ENCODE measurements at places on chromosomes 16 and 17.

- no peak for DNase-seq
These were observed 13.6 kb upstream of the CLEC18A start for GRCh38 chr16:69937465-69937951.

- no peak for DNase-seq
These were observed 5.6 kb upstream of the TBX2 start for GRCh38 chr17:61393904-61394629.

GRCh38 chr17:77842528-77843147, 115.9 kb upstream of the TNRC6C start:
- no peak for DNase-seq

- no peak for DNase-seq
These were observed 60.3 kb upstream of the CORO6 start for GRCh38 chr17:29682987-29683386.

- no peak for DNase-seq
These were observed 358.8 kb upstream of the TNRC6C start for GRCh38 chr17:77599699-77600098.

DNA sequence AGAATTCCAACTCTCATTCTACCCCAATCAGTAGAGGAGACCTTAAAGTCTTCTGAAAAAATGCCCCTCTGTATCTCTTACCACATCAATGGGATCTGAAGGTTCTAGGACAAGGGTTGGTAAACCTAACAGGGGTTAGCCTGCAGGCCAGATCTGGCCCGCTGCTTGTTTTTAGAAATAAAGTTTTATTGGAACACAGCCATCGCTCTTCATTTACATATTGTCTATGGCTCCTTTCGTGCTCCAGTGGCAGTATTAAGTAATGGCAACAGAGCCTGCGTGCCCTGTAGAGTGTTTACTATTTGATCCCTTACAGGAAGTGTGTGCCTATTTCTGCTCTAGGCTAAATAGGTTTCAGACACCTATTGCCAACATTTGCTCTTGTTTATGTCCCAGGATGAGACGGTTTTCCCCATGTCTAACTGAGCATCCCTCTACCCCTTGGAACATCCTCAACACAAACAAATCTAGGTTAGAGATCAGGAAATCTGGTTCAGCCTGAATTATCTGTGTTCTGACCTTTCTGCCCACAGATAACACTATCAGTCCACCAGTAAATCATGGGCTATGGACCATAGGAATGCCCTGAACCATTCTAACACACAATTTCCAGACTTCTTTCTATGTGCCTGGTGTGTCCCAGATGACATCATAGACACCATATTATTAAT, 44.2 kb upstream of the ERCC4 start:
- no peak for DNase-seq

DNA sequence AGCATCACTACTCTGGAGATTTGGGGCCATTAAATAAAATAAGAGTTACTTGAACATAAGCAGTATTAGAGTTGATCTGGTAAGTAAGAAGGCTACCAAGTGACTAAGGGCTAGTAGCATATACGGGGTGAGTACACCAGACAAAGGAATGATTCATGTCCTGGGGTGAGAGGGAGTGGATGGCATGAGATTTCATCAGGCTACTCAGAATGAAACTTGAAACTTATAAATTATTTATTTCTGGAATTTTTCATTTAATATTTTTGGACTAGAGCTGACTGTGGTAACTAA, 2.3 kb downstream of the SLFN5 start:
- DNase-seq: no peak

DNA sequence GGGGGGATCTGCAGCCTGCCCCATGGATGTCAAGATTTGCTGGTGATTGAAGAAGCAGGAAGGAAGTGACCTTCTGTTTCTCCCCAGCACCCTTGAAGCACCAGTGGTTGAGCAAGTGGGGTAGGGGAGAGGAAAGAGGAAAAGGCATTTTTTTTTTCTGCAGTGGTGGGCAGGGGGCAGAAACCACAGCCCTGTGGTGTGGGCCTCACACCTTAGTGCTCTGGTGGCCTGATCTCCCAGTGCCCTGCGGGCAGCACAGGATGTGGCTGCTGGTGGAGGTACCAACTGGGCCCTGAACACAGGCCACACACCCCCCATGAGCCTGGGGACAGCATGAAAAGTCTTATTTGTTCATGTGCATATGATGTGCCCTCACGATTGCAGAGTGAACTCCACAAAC, 7.1 kb downstream of the ITGAD start:
- DNase-seq: no peak

DNA sequence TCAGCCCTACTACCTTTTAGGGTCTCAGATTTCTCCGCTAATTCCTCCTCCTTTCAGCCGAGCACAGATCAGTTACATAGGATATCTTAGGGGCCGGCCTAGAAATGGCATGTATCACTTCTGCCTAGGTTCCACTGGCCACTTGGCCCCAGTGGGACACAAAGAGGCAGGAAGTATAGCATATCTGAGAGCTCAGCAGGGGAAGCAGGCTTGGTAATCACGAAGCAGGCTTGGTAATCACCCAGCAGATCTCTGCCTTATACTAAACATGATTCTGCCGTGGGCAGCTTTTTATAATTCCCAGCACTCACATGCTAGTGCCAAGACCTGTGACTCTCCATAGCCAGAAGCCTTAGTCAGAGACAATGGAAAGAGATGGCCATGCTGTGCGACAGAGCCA, 59.6 kb upstream of the CACNG5 start:
- no peak for DNase-seq

- no peak for DNase-seq
These were observed 212.2 kb upstream of the FOXF1 start for GRCh38 chr16:86297866-86298757.

- no peak for DNase-seq
These were observed 310.4 kb downstream of the XYLT1 start for GRCh38 chr16:17160285-17160853.

DNA sequence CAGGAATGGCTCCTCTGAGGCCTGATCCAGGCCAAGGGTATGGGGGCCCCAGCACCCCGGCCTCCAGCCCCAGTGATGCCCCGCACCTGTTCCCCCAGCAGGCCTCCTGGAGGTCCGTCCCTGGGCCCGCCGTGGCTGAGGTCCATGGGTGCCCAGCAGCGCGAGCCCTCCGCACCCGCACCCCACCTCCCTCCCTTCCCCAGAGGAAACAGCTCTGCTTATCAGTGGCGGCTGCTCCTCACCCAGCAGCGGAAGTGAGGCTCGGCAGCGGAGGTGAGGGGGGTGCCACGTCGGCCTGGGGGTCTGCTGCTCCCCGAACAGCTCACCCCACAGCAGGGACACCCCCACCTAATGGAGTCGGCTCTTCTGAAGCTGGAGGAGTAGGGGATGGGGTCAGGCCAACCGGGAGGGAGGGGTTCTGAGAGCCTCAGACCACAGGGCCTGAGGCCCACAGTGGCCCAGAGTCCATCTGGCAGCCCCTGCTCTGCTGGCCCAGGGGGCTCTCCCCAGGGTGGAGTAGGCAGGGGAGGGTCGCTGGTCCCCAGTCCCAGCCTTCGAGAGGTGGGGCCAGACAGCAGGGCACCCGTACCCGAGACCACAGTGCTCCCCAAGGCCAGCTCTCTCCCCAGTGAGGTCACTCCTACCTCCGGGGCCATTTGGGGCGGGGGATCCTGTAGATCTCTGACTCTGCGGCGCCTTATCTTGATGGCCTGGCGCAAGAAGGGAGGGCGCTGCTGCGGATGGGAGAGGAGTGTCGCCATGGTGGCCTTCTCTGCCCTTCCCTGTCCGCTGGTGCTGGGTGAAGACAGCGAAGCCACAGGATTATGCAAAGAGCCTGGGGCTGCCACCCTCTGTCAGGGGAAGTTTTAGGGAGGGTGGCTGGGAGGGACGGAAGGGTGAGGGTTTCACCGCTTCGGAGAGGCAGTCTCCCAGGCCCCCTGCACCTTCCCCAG, at the start of gene UNC13D:
Gene UNC13D (minus strand): TSS at position 828 of the 953 bp plus-strand sequence. CDS start 67 bp downstream, at position 761.
- DNase-seq: peak; percentile 72

- no peak for DNase-seq
These were observed at the start of gene PABPN1L for GRCh38 chr16:88866151-88866920. PABPN1L (minus strand) TSS chr16:88866660; CDS start chr16:88866606, 54 bp downstream.

DNA sequence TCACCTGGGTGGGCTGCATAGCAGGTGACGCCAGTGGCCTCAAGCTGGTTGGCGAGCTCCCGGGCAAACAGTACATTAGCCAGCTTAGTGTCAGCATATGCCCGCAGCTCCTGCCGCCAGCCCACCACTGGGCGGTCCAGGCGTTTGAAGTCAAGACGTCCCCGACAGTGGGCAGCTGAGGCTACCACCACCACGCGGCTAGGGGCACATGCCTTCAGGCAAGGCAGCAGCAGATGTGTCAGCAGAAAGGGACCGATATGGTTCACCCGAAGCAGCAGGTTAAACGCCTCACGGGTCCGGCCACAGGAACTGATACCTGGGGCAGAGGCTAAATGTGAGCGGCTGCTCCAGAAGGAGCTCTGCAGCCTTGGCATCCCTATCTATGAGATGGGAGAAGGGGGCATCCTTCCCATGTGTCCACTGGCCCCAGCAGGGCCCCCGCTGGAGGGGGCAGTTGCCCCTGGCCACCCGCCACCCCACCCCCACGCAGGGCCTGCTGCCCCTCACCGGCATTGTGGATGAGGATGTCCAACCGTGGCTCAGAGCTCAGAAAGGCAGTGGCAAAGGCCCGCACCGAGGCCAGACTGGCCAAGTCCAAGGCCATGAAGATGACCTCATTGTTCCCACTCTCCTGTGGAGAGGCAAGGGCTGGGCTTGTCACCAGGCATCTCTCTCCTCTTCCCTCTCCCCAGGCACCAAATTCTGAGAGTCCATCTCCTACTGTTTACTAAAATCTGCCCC, 1.7 kb downstream of the DHRS13 start:
- DNase-seq: peak; percentile 56

- no peak for DNase-seq
These were observed 10.9 kb downstream of the SMCR8 start for GRCh38 chr17:18326039-18326438.

GRCh38 chr16:455453-455852, 30.0 kb downstream of the RAB11FIP3 start:
- no peak for DNase-seq

- no peak for DNase-seq
These were observed 26.1 kb upstream of the CBFA2T3 start for GRCh38 chr16:89002851-89003830.

GRCh38 chr17:31738067-31738466, 121.0 kb downstream of the COPRS start:
- no peak for DNase-seq

- DNase-seq: no peak
These were observed 94.0 kb downstream of the SOCS1 start for GRCh38 chr16:11161974-11162373.

- DNase-seq: no peak
These were observed 37.4 kb upstream of the DLX4 start for GRCh38 chr17:49931416-49932137.

DNA sequence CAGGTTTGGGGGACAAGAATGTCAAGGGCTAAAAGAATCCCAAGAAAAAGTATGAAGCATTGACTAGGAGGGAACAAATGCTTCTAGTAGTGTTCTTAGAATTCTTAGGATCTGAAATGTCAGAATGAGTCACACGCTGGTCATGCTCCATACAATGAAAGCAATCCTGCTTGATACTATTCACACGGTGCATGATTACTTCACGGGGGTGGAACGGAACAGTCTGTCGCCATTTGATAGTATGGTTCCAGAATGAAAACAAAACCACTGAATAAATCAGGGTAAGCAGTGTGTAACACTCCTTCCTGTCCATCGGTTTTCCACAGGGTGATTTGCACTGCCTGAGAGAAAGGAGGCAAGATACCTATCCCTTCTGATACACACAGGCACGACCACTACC, 22.9 kb upstream of the YWHAE start:
- no peak for DNase-seq

DNA sequence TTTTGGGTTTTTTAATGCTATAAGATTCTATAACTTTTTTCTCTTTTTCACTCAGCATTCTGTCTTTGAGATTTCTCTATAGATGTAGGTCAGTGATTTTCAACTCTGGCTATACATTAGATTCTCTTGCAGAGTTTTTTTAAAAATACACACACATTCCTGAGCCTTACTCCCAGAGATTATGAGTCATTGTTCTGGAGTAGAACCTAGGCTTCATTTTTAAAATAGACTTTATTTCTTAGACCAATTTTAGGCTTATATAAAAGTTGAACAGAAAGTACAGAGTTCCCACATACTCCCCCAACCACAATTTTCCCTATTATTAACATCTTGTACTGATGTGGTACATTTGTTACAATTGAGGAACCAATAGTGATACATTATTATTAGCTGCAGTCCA, 63.3 kb downstream of the CYB561 start:
- no peak for DNase-seq

DNA sequence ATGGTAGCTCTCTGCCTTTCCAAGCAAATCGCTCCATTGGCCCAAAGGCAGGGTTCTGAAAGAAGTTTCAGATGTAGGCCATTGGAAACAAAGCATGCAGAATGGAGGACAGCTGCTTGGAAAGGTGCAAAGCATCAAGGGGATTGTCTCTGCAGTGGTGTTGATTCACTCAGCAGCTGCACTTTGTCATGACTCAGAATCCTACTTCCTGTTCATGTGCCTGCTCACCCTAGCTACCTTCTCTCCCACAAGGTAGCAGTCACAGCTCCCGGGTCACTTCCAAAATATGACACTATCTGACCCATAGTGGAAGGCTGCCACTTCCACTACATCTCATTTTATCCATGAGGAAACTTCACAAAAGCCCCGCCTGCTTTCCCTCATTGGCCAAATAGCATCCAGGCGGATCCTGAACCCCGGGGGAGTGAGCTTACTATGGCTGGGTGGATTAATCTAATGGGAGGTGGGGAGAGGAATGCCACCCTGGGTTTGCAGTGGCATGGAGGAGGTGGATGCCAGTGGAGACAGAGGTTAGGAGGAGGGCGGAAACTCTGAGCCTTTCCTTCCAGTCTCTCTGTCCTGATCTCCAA, 74.7 kb upstream of the NKD1 start:
- DNase-seq: no peak

DNA sequence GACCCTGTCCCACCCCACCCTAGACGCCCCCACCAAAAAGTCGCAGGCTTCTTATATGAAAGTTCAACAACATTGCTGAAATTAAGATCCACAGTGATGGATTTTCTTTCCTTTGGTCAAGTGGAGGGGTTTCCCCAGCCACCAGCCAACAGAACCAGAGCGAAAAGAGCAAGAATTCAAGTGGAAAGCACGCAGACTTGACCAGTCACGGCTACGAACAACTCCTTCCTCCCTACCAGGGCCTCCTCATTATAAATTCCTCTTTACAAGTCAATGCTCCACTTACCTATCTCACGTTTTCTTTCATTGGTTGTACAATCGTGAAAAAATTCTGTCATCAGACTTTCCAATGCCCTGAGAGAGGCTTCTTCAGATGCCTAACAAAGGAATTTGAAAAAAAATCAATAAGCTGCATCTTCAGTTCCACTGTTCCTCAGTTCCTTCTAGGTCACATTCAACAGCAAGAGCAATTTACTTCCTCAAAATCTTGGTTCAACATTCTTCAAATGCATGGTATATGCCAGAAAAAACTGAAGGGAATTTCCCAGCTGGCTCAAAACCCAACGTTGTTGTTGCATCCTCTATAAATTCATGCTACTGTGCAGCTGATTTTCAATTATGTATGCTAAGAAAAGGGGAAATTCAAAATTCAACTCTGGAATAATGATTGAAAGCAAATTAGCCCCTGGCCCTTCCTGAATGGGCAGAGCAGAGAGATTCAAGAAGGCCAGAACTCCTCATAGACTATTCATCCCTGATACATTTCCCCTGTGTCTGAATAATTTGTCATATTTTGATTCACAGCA, 30.9 kb downstream of the XPO6 start:
- no peak for DNase-seq

All from right lobe of liver (tissue), 6 donors.